ENCODE measurements at places on chromosomes 11 and 22.

GRCh38 chr22:28910569-28911303 lies 27.4 kb downstream of the ZNRF3 start:
- no peak for DNase-seq

DNA sequence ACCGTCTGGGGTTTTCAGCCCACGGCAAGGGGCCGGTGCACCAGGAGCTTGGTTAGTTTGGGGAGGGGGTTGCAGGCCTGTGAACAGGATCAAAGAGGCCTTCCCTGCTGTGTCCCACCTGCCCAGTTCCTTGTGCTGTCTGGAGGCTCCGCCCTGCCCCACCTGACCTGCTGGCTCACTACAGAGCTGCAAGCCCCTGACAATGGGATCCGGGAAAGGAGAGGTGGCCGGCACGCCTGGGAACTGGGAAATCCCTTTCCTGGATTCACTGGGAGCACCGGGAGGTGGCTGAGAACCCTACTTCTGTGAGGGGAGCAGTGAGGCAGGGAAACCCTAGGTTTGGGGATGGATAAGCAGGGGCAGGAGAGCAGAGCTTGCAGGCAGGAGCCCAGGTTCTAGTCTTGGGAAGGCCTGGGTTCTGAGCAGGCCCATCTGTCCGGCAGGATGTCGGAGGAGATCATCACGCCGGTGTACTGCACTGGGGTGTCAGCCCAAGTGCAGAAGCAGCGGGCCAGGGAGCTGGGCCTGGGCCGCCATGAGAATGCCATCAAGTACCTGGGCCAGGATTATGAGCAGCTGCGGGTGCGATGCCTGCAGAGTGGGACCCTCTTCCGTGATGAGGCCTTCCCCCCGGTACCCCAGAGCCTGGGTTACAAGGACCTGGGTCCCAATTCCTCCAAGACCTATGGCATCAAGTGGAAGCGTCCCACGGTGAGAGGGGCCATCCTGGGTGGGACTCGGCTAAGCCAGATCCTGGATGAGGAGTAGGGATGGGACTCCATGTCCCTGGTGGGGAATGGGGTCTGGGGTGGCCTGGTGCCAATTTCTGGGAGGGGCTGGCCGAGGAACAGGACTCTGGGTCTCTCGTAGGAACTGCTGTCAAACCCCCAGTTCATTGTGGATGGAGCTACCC lies 786 bp downstream of the CAPN1 start:
- DNase-seq = no peak

DNA sequence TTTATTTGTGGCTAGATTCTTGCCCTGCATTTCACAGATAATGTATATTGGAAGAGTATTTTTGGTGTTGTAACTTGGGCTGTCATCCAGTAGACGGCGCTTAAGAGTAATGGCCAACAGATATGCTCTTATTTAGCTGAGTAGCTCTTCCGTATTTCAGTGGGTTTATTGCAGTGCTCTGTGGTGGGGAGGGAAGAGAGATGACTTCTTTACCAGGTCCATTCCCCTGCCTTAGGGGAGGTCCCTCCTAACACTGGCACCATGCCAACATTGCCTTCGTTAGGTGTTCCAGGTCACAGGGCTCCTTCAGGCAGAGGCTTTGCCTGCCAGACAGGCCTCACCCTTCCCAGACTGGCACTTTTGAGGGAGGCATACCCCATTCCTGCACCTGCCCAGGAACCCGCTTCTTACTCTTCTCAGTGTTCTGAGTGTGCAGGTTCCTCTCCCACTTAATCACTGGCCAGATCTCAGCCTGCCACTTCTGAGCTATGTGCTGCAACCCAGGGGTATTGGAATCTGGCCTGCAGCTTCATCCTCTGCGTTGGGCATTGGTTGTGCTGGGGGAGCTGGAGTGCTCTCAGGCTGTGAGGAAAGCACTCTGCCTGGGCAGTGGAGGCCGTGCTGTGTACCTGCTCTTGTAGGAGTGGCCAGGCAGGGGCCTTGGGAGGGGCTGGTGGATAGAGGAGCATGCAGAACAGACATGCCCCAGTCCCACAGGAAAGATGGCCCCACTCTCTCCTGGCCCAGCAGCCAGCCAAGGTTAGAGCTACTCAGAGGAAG lies 29.4 kb upstream of the SLN start:
- DNase-seq = no peak

- no peak for DNase-seq
Measured at GRCh38 chr22:24503137-24503842, 8.2 kb downstream of the UPB1 start.

DNA sequence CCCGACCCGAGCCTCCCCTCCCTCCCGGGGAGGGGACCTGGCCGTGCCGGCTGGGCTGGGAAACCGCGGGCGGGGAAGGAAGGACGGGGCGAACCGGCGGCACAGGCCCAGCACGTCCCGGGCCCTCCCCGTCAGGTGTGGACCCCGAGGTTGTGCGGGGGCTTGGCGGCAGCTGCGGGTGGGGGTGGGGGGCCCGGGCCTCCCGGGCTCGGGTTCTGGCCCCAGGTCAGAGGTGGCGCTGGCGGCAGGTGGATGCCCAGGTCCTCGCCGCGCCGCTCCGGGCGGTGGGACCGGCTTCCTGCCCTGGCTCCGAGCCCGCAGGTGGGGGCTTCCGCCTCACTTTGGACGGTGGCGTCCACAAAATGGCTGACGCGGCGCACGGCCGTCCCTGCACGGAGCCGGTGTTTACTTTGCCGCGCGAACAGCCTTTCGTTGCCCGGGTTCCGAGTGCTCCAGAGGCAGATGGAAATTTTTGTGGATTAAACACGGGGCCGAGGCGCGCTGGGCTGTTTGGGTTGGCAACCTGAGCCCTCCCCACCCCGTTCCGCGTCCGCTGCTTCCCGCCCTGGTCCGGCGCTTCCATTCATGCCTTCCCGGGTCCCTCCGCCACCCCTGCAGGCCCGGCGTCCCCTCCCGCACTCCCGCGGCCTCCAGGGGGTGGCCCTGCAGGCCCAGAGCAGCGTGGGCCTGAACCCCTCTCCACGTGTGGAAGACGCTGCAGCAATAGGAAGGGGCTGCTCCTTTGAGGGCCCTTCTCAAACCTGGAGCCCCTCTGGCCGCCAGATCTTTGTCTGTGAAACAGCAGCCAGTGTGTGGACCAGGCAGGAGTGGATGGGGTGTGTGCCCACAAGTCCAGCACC lies 92.0 kb upstream of the KCNQ1OT1 start:
- no peak for DNase-seq

Data from left kidney (tissue), 8 donors.